ENCODE measurements at places on chromosomes 2 and 18. TPM values are rescaled to one million over a fixed set of nuclear protein-coding genes. Genes with fewer than 3 reads are reported as not detected.

DNA sequence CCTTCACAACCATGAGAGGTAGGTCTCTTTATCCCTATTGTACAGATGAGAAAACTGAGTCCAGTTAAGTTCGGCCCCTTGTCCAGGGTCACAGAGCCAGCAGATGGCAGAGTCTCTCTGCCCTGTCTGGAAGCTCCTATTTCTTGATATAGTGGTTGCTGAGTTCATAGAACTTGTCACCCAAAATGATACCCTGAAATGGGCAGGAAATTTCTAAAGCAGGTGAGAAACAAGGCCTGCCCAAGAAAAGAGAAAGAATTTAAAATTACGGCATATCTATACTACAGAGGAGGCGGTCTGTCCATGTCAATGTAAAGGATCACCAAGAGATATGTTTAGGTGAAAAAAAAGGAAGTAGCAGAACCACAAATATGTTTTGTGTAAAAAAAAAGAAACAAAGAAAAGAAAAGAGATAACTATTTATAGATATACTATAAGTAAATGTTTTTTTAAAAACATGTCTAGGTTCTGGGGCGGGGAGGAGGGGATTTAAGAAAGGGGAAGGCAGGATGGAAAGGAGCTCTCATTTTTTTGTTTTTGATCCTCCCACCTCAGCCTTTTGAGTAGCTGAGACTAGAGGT, 39.8 kb downstream of the MYO7B start:
- no peak for DNase-seq

Gene CABYR
- 3.3 TPM for polyA plus RNA-seq

DNA sequence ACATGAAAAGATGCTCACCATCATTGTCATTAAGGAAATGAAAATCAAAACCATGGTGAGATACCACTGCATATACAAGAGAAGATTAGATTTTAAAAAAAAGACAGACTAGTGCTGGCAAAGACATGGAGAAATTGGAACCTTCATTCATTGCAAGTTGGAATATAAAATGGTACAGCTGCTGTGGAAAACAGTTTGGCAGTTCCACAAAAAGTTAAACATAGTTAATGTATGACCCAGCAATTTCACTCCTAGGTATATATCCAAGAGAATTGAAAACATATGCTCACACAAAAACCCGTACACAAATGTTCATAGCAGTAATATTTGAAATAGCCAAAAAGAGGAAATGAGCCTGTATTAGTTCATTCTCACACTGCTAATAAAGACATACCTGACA, 33.7 kb upstream of the MBOAT2 start:
- peak; percentile 36 for DNase-seq

DNA sequence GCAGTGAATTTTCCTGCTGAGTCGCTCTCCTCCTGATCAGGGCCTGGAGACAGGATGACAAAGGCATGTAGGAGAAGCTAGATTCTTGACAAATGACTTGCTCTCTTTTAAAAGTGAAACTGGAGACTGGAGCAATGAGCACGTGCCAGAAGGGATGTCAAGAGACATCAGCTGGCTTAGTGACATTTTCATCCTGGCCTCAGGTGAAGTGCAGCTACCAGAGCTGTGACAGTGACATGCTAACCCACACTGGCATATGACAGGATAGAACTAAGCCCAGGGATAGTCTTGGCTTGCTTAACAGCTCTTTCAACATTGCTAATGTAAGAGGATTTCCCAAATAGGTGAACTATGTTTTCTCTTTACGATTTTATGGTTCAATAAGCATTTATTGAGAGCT, 757.5 kb upstream of the DDX18 start:
- no peak for DNase-seq

- no peak for DNase-seq
Measured at GRCh38 chr2:5530011-5530696, 162.0 kb upstream of the SOX11 start.

Gene KIF3C
- polyA plus RNA-seq: 10.6 TPM

- DNase-seq: peak; percentile 49
Measured at GRCh38 chr2:203582468-203582867, 47.4 kb upstream of the RAPH1 start.

Data from muscle of back (tissue), 13 donors.